ENCODE measurements at places on chromosomes 2 and 18. TPM values are rescaled to one million over a fixed set of nuclear protein-coding genes. Genes with fewer than 3 reads are reported as not detected.

UGT1A10 gene
- not detected for total RNA-seq

ITPRIPL1 gene
- 4.3 TPM for total RNA-seq

PROM2 gene
- total RNA-seq: 101 TPM

TLX2 gene
- total RNA-seq: not detected

RIT2 gene
- not detected for total RNA-seq

PELI1 gene
- total RNA-seq: 5.5 TPM

ANKRD30B gene
- total RNA-seq: under 0.01 TPM

NRP2 gene
- total RNA-seq: 2.4 TPM

MC2R gene
- not detected for total RNA-seq

SULT1C4 gene
- not detected for total RNA-seq

KCTD18 gene
- 25.9 TPM for total RNA-seq

ALPG gene
- under 0.01 TPM for total RNA-seq

SLC14A1 gene
- total RNA-seq: 0.65 TPM

RAMP1 gene
- total RNA-seq: 2.4 TPM

ATP8B1 gene
- 18.4 TPM for total RNA-seq
